ENCODE measurements at places on chromosomes 1 and 21.

GRCh38 chr1:43018121-43018520, 59.5 kb upstream of the SLC2A1 start:
- DNase-seq = no peak

GRCh38 chr1:162724583-162725120, 65.8 kb upstream of the HSD17B7 start:
- DNase-seq = no peak

DNA sequence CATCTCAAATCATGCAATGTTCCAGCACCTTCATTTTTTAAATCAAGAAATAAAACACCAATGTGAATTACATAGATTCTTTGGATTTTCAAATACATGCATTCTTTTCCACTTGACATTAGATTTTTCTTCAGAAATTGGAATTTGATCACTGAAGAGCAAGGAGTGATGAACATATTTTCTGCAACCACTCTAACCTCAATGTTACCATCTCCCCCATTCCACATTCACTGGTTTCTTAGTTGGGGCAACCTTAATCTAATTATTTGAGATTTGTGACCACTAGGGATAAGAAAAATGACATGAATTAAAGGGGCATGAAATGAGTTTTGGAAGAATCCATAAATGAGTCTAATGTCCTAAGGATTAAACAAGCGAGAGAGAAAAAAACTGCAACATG, 168.7 kb upstream of the NR5A2 start:
- DNase-seq = no peak

DNA sequence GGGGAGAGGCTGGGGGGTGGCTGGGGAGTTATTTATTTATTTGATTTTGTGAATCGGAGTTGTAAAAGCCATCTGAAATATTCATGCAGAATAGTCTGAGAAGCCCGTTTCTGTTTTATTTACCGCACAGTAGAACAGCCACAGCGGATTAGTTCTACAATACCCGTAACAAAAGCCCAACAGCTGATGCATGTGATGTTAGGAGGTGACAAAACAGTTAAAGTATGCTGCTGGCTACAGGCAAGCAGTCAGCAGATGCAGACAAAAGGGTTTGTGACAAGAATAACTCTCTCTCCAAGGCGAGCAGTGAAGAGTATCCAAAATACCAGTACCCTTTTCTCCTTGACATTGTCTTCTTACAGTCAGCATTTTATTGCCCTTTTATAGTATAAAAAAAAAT, 42.0 kb downstream of the PROX1 start:
- DNase-seq = no peak

DNA sequence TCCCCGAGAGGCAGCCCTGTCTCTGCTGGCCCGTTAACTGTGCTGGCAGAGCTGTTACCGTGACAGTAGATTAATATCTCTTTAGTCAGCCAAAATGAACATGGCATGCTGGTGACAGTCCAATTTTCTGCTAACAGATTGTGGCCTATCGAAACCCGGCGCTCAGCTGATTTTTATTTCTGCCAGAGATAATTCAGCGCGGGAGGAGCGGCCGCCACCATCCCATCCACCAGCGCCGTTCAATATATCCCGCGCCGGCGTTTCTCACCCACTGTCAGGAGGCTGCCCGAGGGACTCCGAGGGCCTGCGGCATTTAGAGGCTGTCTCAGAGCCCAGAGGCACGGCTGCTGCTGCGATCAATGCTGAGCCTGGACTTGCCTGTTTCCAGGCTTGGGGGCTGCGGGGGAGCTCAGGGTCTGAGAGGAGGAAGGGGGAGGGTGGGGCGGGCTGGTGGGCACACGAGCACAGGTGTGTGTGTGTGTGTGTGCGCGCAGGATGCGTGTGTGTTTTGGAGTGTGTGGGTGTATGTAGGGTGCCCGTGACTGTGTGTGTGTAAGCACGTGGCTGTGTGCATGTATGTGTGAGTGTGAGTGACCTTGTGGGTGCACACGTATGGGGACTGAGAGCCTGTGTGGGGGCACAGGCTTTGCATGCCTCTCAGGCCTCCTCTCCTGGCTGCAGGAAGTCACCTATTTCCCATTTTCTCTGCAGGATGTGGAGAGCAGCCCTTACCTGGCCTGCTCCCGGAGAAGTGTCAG, 109.7 kb upstream of the ACTRT2 start:
- DNase-seq = no peak

DNA sequence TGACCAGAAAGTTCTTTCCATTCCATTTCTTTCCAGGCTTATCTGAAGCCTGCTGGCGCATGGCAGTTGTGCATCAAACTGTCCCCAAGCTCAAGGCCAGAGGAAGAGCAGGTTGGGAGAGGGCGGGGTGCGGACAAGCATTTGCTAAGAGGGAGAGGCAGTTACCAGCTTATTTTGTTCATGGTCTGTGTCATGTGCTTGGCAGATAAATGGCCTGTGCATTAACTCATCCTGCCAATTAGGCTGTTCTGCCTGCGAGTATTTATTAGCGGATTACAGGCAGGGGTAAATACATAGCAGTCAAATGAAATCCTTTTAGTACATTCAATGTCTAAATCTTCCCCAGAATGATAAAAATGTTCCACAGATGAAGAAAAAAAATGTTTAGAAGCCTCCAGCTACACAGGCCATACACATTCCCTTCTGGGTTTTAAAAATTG, 48.9 kb upstream of the B3GALNT2 start:
- DNase-seq = no peak

GRCh38 chr1:65209005-65209885, 61.2 kb downstream of the AK4 start:
- no peak for DNase-seq

GRCh38 chr1:232422898-232423297, 207.0 kb downstream of the SIPA1L2 start:
- DNase-seq = no peak

- DNase-seq = no peak
These were observed 47.6 kb downstream of the SLX9 start for GRCh38 chr21:44987301-44987885.

DNA sequence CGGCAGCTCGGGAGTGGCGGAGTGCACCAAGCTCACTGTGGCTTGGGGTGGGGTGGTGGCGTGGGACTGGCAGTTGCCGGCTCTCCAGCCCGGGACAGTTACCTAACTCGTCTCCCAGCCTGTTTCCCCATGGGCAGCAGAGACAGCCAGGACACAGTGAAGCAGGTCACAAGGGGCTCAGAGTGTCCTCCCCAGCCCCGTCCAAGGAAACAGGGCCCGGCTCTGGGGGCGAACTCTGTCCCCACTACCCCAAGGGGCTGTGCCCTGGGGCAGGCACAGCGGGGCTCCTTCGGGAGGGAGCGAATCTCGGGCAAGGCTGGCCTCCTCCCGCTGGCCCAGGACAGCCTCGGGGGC, 759 bp downstream of the GPR157 start:
- no peak for DNase-seq

DNA sequence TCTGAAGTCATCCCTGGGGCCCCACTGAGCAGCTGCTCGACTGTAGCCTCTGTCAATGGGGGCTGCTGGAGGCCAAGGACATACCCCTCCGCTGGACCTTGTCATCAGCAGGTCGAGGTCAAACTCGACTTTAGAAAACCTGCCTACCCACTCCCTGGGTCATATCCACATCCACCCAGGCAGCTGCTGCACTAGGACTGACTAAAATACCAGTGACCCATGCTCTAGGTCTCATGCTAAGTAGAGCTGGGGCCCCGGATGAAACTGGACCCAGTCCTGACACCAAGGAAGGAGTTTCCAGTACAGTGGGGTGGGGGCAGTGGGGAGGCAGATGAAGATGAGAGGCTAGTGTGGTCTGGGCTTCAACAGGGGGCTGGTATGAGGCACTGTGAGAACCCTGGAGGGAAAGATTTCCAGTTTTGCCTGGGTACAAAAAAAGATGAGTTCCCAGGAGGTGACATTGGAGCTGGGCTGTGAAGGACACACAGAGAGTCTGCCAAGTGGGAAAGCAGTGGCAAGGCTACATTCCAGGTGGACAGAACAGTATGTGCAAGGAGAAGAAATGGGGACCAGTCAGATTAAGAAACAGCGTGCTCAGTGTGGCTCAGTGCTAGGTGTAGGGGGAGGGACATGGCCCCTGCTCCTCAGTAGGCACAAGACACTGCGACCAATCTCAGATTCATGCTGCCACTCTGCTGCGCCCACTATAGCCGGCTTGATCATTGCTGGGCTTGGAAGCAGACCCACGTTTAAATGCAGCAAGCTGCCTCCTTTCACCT, 12.4 kb downstream of the SLC2A1 start:
- no peak for DNase-seq

- DNase-seq = no peak
These were observed 10.7 kb downstream of the FMO2 start for GRCh38 chr1:171195767-171196166.

DNA sequence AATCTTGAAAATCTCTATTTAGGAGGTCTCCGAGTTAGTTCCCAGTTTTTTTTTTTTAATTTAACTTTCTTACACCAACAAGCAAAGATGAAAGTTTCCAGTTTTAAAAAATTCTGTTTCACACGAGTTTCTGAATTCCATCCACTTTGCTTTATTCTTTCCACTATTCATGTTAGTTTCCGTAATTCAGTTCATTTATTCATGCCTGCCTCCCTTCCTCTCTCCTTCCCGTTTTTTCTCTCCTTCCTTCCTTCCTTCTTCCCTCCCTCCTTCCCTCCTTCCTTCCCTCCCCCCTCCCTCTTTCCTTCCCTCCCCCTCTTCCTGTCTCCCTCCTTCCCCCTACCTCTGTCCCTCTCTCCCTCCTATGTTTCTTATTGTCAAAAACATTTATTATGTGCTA, 22.3 kb downstream of the ADGRL2 start:
- no peak for DNase-seq

DNA sequence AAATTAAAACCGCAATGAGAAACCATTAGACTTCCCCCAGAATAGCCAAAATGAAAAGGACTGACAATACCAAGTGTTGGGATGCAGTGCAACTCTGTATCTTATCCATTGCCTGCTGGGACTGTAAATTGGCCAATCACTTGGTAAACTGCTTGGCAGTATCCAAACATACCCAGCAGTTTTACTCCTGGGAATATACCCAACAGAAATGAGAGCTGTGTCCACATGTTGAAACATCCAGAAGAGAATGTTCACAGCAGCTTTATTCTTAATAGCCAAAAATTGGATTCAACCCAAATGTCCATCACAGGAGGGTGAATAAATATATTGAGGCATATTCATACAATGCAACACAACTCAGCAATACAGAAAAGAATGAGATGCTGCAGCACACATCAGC, 13.7 kb upstream of the FAM20B start:
- DNase-seq = no peak

DNA sequence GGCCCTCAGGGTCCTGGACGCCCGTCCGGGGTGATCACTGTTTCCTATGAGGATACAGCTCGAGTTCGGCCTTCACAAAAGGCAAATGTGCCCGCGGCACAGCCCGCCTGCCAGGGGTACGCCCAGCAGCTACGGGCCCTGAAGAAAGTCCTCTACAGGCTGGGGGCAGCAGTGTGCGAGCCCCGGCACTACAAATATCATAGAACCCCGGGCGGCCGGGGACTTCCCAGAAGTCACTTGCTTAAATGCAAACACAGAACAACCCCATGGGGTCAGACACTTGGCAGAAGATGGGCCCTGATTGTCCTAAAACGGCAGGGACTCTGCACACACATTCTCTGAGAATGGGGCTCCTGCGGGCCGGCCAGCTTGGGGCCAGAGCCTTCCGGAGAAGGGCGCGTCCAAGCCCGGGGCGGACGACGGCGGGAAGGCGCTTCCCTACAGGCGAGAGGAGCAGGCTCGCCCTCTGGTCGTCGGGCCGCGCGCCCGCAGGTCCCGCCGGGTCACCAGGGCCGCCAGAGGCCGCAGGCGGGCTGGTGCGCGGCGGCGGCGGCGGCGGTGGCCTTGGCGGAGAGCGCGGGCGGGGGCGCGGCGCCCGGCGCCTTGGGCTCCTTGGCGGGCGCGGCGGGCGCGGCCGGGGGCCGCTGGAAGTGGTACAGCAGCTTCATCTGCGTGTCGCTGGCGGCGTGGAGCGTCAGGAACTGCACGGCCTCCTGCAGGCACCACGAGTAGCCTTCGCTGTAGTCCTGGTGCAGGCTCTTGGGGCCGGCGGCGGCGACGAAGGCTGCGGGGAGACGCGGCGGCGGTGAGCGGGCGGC, 888 bp downstream of the HES5 start:
- no peak for DNase-seq

GRCh38 chr1:193229136-193229535, 42.7 kb upstream of the B3GALT2 start:
- DNase-seq = no peak

- no peak for DNase-seq
These were observed 93.3 kb upstream of the COG2 start for GRCh38 chr1:230548997-230549396.

DNA sequence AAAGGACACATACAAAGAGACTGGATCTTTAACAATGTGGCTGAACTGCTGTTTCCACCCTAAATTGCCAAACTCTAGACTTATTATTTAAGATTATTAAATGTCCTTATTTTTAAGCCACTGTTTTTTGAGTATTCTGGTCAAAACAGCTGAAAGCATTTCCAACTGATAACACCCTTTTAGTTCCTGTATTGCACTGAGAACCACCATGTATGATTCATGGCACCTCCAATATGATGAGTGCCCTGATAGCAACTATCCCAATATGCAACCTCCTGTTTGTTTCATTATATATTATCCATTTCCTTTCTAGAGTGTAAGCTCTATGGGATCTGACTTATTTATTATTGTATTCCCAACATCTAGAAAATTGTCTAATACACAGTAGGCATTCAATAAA, 269.4 kb downstream of the HHIPL2 start:
- DNase-seq = no peak

DNA sequence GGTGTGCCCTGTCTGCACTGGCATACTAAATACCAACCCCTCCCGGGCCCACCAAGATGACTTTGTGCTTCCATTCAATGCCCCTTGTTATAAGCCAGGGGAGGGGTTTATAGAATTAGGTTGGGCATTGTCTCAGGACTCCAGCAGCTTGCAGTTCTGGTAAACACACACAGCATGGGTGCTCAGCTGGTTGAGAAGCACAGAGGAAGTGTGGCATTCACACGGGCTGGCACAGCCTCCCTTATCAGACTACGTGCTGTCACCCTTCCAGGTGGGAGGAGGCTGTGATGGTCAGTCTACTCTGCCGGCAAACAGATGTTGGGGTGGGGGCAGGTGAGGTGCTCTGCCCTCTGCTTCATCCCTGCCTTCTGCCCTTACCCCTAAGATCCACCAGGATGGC, 15.0 kb upstream of the SLC6A17 start:
- no peak for DNase-seq

GRCh38 chr1:119462964-119463363, 44.0 kb upstream of the HSD3B1 start:
- DNase-seq = no peak

GRCh38 chr1:29962831-29963247, 726.5 kb downstream of the PTPRU start:
- DNase-seq = no peak

GRCh38 chr1:1162597-1163537, 10.8 kb upstream of the TTLL10 start:
- no peak for DNase-seq

GRCh38 chr1:187443939-187444338, 615.2 kb downstream of the PLA2G4A start:
- DNase-seq = no peak

DNA sequence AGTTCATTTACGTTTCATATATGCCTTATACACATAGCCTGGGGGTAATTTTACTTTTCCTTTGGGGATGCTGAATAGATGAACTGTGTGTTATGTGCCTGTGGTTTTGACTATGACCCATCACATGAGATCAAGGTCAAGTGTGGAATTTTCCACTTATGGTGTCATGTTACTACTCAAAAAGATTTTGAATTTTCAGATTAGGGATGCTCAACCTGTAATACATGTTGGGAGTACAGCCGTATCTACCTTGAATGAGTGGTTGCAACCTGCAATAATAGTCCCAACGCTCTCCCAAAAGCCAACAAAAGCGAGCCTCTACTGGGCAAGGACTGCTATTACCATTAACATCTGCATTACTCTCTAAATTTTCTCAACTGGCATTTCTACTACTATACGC, 68.5 kb upstream of the SDC3 start:
- no peak for DNase-seq
